ENCODE measurements at places on chromosomes 1 and 21. TPM values are rescaled to one million over a fixed set of nuclear protein-coding genes. Genes with fewer than 3 reads are reported as not detected.

Gene RGSL1
- not detected for total RNA-seq

DNA sequence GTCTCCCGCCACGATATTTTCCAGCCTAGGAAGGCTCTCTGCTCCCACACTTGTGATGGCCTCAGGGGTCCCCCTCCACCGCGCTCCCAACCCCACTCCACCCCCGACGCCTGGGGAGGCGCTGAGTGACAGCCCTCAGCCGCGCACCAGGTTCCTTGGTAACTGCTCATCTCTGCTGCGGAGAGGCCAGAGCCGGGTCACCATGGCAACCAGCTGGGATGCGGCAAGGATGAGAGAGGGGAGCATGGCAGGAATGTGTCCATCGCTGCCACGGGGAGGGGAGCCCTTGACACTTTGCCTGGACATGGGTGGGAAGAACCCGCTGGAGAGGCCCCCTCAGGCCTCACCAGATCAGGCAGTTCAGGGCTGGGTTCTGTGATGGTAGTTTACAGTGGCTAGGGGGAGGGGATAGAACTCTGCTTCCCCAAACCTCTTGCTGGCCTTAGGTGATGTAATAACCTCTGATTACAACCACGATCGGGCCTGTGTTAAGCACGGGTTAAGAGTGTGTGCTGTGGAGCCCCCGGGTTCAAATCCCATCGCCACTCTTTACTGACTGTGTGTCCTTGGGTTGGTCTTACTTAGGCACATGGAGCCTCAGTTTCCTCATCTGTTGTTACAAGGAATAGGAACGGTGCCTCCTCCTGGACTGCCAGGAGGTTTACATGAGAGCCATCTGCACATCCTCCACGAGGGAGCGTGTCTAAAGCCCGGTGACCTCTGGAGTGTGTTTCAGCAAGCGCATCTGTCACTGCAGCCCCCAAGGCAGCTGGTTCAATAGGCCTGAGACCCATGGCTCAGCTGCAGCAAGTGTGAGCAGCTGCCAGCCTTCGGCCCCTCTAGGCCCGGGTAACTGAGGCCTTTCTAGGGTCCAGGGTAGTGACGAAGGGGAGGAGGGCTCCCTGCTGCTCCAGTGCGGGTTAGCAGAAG, 6.3 kb downstream of the KIF17 start:
- no peak for DNase-seq

DNA sequence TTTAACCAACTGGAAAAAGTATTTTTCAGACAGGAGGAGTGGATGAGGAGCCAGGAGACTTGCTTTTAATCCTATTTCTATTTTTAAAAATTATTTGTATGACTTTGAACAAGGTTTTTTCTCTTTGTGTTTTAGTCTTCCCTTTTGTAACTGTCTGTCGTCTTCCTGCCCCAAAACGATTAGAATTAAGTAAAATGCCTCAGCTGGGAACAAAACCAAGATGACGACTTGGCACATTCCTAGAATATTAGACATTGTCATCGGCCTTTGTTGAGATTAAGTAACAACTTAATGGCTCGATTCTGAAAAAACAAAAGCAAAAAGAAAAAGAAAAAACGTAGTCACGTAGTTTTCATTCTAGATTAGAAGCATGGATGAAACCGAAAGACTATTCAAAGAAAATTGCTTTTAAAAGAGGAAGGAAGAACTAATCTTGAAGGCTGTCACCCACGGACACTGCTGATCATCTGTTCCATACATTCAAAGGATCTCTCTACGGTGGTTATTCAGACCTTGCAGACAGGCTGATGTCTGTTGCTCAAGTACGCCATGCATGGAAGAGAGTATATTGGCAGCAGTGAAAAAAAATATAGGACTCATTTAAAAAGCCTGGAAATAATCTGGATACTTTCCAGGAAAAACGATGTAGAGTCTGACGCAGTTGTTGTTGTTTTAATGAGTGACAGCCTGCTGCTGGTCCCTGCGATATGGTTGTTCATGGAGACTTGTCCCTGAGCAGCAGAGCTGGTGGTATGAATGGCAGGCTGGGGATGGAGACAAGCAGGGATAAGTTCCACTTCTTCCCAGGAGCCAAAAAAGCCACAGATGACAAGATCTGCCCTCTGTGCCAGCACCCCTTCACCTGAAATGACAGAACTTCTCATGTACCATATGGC, 16.8 kb downstream of the GNG4 start:
- peak; percentile 34 for DNase-seq

DNA sequence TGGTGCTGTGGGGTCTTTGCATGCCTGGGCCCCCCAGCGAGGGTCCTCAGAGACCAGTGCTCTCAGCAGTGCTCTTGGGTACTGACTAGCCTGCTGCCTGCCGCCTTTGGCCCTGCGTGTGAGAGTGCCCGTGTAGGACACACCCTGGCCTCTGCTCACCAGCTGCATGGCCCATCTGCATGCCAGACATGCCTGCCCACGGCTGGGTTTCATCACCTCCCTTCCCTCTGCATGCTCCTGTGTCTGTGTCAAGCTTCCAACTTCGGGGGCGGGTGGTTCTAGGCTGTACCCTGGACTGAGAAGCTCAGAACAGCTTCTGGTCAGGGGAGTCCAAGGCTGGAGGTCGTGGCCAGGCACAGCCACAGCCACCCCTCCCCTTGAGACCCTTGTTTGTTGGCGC, 56.9 kb downstream of the PTPRF start:
- DNase-seq: no peak

Data from Daoy (cell line).